ENCODE measurements at places on chromosomes 3 and 15.

GRCh38 chr3:41267975-41268640 lies 68.8 kb downstream of the CTNNB1 start:
- no peak for DNase-seq

DNA sequence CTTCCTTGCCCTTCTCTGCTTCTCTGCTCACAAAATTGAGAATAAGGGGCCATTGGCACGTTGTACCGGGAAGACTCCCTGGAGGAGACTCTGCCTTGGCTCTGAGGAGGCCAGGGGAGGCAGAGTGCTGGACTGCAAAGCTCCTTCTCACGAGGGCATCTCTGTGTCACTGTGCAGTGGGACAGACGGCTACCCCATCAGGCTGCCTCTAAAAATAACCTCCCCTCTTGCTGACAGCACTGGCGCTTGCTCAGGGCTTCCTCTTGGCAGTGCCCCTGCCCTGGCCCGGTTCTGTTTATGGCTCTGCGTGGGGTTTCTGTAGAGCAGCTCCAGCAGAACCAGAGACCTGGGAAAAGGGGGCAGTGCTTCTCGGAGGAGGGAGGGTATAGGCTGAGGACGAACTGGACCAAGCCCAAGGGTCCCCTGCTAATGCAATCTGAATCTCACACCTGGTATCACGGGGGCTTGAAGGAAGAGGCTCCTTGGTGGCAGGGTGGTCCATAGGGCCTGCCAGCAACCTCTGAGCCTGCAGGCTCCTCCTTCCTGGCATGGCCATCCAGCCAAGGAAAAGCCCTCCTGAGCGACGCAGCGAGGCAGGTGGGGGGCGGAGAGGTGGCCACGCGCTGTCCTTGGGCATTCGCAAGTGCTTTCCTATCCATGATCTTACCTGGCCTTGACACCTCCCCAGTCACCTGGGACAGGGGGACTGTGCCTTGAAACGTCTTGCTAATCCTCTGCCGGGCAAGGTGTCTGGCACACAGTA lies 63.3 kb upstream of the TLE3 start:
- no peak for DNase-seq

GRCh38 chr15:72313448-72313840 lies 6.5 kb downstream of the CELF6 start:
- no peak for DNase-seq

GRCh38 chr3:4008205-4008604 lies 209.0 kb downstream of the LRRN1 start:
- DNase-seq = no peak

- DNase-seq = no peak
These were observed 46.9 kb upstream of the DIPK2A start for GRCh38 chr3:143924522-143925285.

DNA sequence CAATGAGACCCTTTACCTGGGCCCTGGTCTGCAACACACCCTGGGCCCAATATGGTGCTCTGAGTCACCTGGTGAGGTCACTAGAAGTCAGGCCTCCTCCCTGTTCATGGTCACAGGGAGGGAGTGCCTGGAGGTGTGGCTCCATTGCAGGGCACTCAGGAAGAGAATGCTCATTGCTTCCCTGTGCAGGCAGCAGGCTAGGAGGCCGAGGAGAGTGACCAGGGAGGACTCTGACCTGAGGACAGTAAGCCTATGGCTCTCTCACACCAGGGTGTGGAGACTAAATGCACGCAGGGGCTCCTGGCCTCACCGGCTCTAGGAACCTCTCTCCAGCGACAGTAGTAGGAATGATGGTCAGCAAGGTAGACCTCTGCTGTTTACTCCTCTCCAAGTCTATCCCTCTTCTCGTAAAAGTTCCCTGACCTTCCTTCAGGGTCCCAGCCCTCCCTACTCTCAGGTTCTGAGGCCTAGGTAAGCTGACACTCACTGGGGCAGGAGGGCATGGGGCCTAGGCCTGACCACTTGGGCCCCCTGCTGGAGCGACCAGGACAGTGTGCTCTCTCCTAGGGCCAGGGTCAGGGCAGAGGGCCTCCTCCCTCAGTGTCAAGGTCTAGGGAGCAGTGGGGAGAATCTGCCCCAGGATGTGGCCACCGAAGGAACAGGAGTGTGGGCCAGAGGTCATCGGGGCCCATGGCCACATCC lies 9.6 kb upstream of the SLCO2A1 start:
- DNase-seq = no peak

DNA sequence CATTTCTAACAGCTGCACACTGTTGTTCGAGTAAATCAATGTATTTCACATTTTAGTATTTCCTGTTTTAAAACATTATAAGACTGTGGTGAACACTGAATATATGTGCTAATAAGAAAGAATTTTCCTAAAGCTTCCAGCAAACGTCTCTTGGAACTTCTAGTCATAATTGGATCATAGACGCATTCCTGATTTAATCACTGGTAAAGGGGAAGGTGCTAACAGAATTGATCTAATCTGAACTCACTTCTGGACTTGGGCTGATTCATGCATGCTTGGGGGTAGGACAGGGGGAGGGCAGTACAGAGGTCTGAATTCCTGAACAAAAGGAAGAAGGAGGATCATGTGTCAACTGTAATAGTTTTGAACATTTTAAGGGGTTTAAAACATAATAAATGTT lies 7.3 kb upstream of the LEKR1 start:
- no peak for DNase-seq

GRCh38 chr3:41569632-41570305 lies 370.5 kb downstream of the CTNNB1 start:
- DNase-seq = no peak

DNA sequence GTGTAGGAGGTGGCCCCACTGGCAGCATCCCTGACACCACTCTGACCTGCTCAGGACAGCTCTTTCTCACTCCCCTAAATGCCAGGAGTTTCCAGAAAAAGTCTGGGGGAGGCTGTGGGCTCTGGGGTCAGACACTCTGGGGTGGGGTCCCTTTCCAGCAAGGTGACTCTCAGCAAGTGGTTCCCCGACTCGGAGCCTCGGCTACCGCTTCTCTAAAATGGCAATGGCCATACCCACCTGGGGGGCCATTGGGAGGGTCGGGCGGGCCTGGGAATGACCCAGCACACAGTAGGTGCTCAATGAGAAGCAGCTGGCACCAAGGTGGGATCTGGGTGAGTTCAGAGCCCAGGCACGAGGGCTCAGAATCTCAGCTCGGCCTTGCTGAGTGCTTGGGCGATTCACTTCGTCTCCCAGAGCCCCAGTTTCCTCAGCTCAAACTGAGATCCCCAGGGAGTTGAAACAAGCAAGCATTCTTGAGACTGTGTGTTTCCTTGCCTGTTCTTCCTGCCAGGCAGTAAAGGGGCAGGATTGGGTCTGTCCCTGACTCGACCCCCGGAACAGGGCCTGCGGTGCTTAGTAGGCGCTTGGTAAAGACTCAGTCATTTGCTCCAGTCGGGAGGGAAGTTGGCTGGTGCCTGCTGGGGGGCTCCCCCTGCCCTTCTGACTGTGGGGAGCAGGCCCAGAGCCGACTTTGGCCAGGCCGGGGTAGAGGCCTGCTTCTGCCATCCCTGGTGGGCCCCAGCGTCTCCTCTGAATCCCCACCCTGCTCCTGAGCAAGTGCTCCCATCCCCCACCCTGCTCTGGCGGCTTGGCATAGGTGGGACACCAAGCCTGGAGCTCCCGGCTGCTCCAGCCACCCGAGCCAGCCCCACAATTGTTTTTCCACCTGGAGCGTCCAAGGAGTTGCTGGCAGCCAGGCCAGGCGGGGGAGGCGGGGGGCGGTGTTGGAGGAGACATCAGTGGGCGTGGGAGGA lies 32.9 kb upstream of the FBLN2 start:
- DNase-seq = no peak

GRCh38 chr3:178777718-178778411 lies 241.6 kb downstream of the KCNMB2 start:
- DNase-seq = no peak

GRCh38 chr3:100533176-100533575 lies 40.8 kb downstream of the TMEM45A start:
- no peak for DNase-seq

- DNase-seq = no peak
These were observed at the start of gene GATA2 for GRCh38 chr3:128492671-128493569. Gene GATA2, minus strand, starts transcription at chr3:128493201. Its CDS starts 6,170 bp downstream, at chr3:128487031.

GRCh38 chr3:102390171-102390864 lies 44.5 kb upstream of the ZPLD1 start:
- no peak for DNase-seq

GRCh38 chr3:59580996-59581395 lies 531.2 kb upstream of the CFAP20DC start:
- no peak for DNase-seq

- DNase-seq = no peak
These were observed 320.2 kb downstream of the CHST2 start for GRCh38 chr3:143439817-143440216.

GRCh38 chr3:115500795-115501194 lies 122.5 kb upstream of the GAP43 start:
- no peak for DNase-seq

- DNase-seq = no peak
These were observed 14.1 kb downstream of the TTC21A start for GRCh38 chr3:39121621-39122020.

GRCh38 chr3:134249935-134250716 lies 533 bp downstream of the RYK start:
- DNase-seq = no peak

DNA sequence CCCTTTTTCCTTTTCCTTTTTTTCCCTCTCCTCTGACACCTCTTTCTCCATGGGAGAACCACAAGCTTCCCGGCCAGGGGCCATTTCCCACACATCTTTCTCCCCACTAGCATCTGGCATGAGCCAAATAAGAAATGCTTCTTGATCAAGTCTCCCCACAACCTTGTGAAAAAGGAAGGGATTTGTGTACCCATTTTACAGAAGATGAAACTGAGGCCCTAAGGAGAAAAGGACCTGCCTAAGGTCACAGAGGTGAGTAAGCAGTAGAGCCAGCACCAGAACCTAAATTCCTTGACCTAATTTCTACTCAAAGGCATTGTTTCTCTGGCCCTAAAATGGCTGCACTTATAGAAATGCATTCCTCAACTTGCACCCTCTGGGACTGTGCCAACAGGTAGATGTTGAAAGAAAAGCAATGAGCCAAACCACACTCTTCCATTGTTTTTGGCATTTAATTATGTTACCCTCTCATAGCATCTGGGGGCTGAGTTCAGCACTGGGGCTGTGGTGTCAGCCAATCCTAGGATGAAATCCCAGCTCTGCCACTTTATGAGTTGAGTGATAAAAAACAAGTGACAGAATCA lies 81.7 kb upstream of the TLE3 start:
- DNase-seq = no peak

DNA sequence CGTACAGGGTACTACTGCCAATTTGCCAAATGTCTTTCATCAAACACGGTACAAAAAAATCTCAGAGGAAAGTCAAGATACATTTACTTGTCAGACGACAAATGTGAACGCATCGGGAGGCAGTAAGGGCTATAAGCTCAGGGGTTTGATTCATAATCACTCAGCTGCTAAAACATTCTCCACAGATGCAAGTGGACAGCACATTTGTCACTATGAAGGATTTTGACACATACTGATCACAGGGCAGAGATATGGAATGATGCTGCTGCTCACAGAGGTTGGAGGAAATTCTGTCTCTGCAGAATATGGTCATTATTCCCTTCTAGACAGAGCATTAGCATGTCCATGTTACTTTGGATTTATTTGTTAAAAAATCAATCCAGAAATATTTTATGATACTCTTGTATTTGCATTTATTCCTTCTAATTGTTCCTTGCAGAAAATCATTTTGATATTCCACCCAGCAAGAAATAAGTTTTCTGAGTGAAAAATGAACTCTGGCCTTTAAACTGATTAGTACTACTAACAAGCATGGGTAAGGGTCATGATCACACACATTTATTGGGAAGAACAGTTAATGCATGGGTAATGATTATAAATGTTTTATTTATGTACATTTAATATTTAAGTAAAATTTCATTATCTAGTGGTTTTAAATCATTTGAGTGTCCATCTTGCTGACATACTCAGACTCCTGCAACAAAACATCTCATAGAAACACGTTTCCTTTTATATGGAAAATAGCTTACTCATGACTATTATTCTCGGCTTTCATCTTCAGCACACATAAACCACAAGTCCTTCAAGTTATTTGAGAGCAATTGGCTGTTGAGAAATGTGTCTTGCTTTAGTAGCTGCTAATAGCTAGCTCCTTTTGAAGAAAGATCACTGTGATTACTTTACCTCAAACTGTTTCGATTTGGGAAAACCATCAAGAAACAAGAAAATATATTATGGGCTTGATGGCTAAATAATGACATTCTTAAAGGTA lies 559.3 kb downstream of the MECOM start:
- no peak for DNase-seq

GRCh38 chr3:34696831-34697230 lies 898.4 kb downstream of the PDCD6IP start:
- no peak for DNase-seq

GRCh38 chr3:182722907-182723306 lies 70.4 kb upstream of the ATP11B start:
- no peak for DNase-seq

GRCh38 chr3:190125436-190126068 lies 4.9 kb upstream of the P3H2 start:
- DNase-seq = no peak

GRCh38 chr3:41881233-41881821 lies 80.6 kb downstream of the ULK4 start:
- no peak for DNase-seq

DNA sequence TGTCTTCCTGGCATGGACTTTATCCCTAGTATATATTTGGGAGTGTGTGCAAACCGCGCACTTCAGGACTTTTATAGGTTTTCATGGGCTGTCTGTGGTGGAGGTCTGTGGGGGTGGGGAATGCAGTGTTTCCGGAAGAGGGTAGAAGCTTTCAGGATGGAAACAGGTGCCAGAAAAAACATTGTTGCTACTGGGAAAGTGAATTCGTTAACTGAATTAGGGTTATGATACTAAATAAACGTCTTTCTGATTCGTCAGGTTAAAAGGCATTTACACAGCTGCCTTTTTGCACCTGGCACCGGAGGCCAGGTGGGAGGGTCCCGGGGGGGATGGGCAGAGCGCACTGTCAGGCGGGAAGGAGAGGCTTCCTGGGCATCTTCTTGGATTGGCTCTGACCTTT lies 62.1 kb downstream of the SLCO3A1 start:
- peak; percentile 88 for DNase-seq

DNA sequence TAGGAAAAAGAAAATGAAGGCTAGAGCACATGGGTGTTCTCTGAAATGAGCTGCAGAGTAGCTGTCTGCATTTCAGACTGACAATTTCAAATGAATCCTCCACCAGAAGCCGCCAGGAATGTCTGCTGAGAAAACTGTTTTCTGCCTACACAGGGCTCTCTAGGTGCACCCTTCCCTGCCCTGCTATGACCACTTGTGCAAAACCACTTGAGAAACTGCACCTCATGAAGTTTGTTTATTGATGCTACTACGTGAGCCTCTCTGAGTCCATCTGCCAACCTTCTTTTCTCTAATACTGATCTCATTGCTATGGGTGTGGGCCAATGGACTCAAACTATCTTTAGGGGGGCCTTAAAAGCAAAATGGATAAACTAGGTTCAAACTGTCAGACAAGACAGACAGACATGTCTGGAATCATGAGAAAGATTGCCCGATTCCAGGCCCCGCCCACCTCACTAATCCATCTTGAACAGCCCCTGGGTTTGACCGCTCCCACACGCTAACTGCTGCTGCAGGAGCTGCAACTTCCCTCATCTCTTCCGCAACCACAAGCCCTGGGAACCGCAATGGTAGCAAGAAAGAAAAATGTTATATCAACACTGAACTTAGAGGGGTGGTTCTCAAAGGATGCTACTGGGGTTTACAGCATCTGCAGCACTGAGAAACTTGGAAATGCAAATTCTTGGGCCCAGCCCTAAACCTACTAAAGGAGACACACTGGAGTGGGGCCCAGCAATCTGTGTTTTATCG lies 9.0 kb upstream of the CD47 start:
- no peak for DNase-seq
